CD4-positive, alpha-beta memory T cell (primary cell): ENCODE measurements at places on chromosomes 13 and 19. TPM values are rescaled to one million over a fixed set of nuclear protein-coding genes. Genes with fewer than 3 reads are reported as not detected.

NTF4 gene
- total RNA-seq = not detected

ZNF850 gene
- 3.7 TPM for total RNA-seq

B9D2 gene
- total RNA-seq = 15.2 TPM

FAM83E gene
- total RNA-seq = 4.3 TPM

FGF22 gene
- 1.8 TPM for total RNA-seq

CPAMD8 gene
- total RNA-seq = 2.0 TPM

ALG5 gene
- total RNA-seq = 25.5 TPM

SHISA7 gene
- total RNA-seq = not detected

DNA sequence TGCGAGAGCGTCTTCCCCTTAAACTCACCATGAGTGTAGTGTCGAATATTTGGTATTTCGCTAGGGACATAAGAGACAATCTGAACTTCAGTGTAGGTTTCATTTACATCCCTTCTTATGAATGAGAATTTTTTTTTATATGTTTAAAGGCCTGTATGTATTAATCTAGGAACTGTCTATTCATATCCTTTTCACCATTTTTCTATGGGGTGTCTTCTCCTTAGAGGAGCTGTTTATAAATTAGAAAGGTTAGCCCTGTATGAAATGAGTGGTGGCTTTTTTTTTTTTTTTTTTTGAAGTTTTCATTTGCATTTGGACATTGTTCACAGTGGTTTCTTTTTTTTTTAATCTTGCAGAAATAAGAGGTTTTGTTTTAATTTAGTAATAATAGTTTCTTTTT, 7.6 kb downstream of the ZNF146 start:
- no peak for DNase-seq
- H3K4me3 ChIP-seq = no peak overlapping the region
- H3K27me3 ChIP-seq = no peaks in the 10 kb centered on the region
- no peak overlapping the region for H3K27ac ChIP-seq
- H3K4me1 ChIP-seq = peaks cover 29% of the 10 kb centered on the region

GRCh38 chr19:34276614-34277013, 22.3 kb downstream of the GARRE1 start:
- no peak overlapping the region for H3K27ac ChIP-seq
- no peaks in the 10 kb centered on the region for H3K36me3 ChIP-seq
- DNase-seq = no peak
- peaks cover 52% of the 10 kb centered on the region for H3K4me1 ChIP-seq

- peak overlapping the region; percentile 49 for H3K4me3 ChIP-seq
- H3K27ac ChIP-seq = peak overlapping the region; percentile 86
- peaks cover 94% of the 10 kb centered on the region for H3K4me1 ChIP-seq
- peaks cover 34% of the 10 kb centered on the region for H3K36me3 ChIP-seq
- no peaks in the 10 kb centered on the region for H3K27me3 ChIP-seq
These were observed 17.9 kb downstream of the DEDD2 start for GRCh38 chr19:42199440-42200115.

DNA sequence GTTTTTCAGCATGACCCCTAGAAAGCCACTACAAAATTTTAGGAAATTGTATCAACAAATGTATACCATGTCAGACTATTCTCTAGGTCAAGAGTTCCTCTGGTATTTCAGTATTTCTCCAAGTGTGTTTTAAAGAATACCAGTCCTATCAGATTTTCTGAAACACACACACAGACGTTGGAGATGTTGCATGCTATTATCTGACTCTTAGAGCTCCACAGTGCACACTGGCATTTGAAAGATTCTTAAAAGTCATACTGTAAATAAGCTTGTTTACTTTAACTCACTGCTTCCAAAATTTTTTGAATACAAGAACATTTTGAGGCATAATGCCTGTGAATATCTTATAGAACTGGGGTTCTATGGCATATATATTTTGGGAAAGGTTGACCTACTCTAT, 33.8 kb upstream of the VWA8 start:
- no peak overlapping the region for H3K4me3 ChIP-seq
- H3K27ac ChIP-seq = no peak overlapping the region
- no peaks in the 10 kb centered on the region for H3K4me1 ChIP-seq
- H3K36me3 ChIP-seq = no peaks in the 10 kb centered on the region
- H3K27me3 ChIP-seq = no peaks in the 10 kb centered on the region

DNA sequence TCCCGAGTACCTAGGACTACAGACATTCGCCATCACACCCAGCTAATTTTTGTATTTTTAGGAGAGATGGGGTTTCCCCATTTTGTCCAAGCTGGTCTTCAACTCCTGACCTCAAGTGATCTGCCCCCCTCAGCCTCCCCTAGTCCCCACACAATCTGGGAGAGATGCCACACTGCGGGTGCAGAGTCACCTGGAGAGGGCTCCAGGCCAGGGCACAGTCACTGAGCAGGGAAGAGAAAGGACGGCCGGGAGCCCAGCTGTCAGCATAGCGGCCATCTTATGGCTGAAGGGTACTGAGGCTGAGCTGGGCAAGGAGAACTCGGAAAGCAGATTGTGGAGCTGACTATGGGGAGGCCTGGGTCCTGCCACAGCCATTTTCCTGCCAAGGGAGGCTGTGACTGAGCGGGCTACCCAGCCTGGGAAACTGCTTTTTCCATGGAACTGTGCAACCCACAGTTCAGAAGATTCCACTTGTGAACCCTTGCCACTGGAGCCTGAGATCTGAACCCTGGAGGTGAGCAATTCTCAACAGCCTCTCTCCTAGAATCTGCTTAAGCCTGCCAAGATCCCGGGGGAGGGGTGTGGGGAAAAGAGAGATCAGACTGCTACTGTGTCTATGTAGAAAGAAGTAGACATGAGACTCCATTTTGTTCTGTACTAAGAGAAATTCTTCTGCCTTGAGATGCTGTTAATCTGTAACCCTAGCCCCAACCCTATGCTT, 109.2 kb downstream of the ZNF486 start:
- no peak for DNase-seq
- no peak overlapping the region for H3K27ac ChIP-seq
- H3K27me3 ChIP-seq = no peaks in the 10 kb centered on the region
- H3K4me1 ChIP-seq = no peaks in the 10 kb centered on the region

GRCh38 chr13:34502011-34502410, 440.1 kb upstream of the NBEA start:
- no peak for DNase-seq
- H3K27me3 ChIP-seq = no peaks in the 10 kb centered on the region
- H3K4me1 ChIP-seq = no peaks in the 10 kb centered on the region
- no peak overlapping the region for H3K27ac ChIP-seq
- H3K36me3 ChIP-seq = no peaks in the 10 kb centered on the region

DNA sequence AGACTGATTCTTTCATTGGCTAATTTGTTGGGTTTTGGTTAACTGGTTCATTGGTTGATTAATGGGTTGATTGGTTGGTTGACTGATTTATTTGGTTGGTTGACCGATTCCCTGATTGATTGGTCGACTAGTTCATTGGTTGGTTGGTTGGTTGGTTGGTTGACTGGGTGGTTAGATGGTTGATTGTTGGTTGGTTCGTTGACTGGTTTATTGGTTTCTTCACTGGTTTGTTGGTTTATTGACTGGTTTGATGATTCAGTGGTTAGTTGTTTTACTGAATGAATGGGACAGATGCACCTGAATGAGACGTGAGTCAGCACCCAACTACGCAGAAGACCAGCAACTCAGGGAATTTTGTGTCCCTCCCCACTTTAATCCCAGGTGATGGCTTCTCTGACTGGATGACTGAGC, 2.7 kb upstream of the NUP62 start:
- H3K36me3 ChIP-seq = peaks cover 7% of the 10 kb centered on the region
- H3K4me1 ChIP-seq = peaks cover 44% of the 10 kb centered on the region
- H3K27me3 ChIP-seq = no peaks in the 10 kb centered on the region
- DNase-seq = no peak

GRCh38 chr13:87131611-87132010, 539.6 kb upstream of the SLITRK5 start:
- no peak overlapping the region for H3K4me3 ChIP-seq
- no peaks in the 10 kb centered on the region for H3K4me1 ChIP-seq
- H3K27ac ChIP-seq = no peak overlapping the region

DNA sequence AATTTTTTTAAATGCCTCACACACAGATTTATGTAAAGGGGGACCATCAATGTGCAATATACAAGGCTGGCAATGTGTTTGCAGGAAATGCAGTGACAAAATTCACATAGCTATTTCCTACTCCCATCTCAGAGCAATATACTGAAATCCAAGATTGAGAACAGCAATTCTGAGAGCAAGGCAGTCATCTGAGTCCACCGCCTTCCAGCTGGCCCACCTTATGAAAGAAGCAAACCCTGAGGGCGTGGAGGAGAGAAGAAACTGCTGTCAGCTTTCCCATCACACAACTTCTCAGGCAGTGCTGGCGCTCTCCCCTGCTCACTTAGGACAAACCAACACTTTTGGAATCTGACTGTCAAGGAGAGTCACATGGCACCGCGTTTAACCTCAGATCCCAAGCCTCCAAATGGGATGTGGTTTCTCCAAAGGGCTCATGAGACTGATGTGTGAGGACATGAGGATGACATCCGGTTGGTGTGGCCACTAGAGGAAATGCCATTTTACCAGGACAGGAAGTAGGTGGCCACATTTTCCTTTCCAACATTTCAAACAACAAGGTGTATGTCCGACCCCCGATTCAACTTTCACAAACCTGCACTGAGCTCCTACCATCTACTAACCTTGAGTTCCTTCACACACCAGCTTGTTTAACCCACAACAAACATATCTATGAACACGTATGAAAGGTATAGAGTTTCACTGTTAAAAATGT, 3.7 kb upstream of the DOCK9 start:
- peaks cover 57% of the 10 kb centered on the region for H3K4me1 ChIP-seq
- no peaks in the 10 kb centered on the region for H3K27me3 ChIP-seq
- H3K36me3 ChIP-seq = no peaks in the 10 kb centered on the region
- no peak overlapping the region for H3K27ac ChIP-seq

DNA sequence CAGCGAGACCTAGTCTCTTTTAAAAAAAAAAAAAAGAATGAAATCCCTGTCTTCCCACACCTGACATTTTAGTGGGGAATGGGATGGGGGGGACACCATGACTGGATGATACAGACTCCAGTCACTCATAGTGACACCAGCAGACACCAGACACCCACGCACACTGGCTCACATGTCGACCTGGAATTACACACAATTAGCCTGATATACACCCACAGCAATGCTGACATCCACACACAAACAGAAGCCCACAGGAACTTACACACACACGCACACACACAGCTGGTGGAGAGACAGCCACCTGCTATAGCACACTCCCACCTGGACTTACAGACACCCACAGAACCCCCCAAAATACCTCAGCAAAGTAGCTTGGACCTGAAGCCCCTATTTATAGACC, 8.3 kb upstream of the NANOS3 start:
- H3K36me3 ChIP-seq = no peaks in the 10 kb centered on the region
- peaks cover 19% of the 10 kb centered on the region for H3K27me3 ChIP-seq
- no peak for DNase-seq
- H3K27ac ChIP-seq = no peak overlapping the region
- H3K4me1 ChIP-seq = peaks cover 20% of the 10 kb centered on the region

- no peaks in the 10 kb centered on the region for H3K36me3 ChIP-seq
- H3K4me3 ChIP-seq = no peak overlapping the region
- peaks cover 16% of the 10 kb centered on the region for H3K4me1 ChIP-seq
- H3K27me3 ChIP-seq = peaks cover 5% of the 10 kb centered on the region
These were observed 3.7 kb upstream of the RAP2A start for GRCh38 chr13:97430296-97430695.

GRCh38 chr13:73428137-73428536, 369.3 kb downstream of the KLF5 start:
- H3K27ac ChIP-seq = no peak overlapping the region
- H3K36me3 ChIP-seq = no peaks in the 10 kb centered on the region
- H3K27me3 ChIP-seq = no peaks in the 10 kb centered on the region
- no peak for DNase-seq
- no peak overlapping the region for H3K4me3 ChIP-seq
- H3K4me1 ChIP-seq = no peaks in the 10 kb centered on the region

- H3K36me3 ChIP-seq = no peaks in the 10 kb centered on the region
- DNase-seq = no peak
- H3K4me3 ChIP-seq = no peak overlapping the region
- H3K27me3 ChIP-seq = no peaks in the 10 kb centered on the region
These were observed 90.1 kb downstream of the ANKRD10 start for GRCh38 chr13:110824702-110825300.

DNA sequence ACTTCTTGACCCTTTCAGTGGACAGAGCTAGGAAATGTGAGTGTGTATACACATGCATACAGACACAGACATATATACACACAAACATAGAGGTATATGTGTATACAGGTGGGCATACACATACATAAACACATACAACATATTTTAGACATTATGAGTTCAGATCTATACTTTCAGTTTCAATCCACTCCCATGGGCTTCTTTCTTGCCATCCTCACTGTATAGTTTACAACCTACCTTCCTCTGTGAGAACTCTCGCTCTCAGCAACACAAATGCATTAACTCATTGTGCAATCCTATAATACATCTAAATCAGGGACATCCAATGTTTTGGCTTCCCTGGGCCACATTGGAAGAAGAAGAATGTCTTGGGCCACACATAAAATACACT, 21.2 kb upstream of the SCEL start:
- H3K4me1 ChIP-seq = no peaks in the 10 kb centered on the region
- no peaks in the 10 kb centered on the region for H3K27me3 ChIP-seq
- H3K4me3 ChIP-seq = no peak overlapping the region
- no peak for DNase-seq

DNA sequence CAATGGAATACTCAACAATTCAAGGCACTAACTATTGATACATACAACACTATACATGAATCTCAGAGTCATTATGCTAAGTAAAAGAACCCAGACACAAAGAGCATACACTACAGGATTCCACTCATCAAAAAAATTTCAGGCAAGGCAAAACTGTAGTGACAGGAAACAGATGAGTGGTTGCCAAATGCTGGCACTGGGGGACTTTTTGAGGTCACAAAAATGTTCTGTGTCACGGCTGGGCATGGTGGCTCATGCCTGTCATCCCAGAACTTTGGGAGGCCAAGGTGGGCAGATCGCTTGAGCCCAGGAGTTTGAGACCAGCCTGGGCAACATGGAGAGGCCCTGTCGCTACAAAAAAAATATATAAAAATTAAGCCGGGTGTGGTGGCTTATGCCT, 129.4 kb downstream of the KL start:
- H3K4me3 ChIP-seq = no peak overlapping the region
- H3K4me1 ChIP-seq = no peaks in the 10 kb centered on the region

DNA sequence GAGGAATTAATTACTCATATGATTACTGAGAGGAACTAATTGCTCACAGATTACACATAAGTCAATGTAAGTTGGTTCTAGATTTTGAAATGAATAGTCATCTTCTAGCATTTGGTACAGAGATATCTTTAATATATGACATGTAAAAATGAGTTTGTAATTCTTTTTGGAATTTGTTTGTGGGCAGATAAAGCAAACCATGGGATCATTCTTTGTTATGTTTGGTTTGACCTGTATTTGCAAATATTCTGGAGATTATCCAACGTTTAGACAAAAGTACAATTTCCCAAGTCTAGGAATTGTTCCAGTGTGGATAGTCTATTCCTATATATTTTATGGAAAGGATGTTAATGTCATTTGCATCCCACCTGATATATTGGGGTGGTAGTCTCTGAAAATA, 309.6 kb upstream of the EDNRB start:
- H3K36me3 ChIP-seq = no peaks in the 10 kb centered on the region
- DNase-seq = no peak
- H3K4me1 ChIP-seq = no peaks in the 10 kb centered on the region
- H3K27ac ChIP-seq = no peak overlapping the region
